Activated CD4-positive, alpha-beta T cell treated with anti-CD3 and anti-CD28 coated beads, Interleukin-2, amount 50 U/mL, for 24 hours (primary cell): ENCODE measurements at places on chromosomes 7 and 10.

DNA sequence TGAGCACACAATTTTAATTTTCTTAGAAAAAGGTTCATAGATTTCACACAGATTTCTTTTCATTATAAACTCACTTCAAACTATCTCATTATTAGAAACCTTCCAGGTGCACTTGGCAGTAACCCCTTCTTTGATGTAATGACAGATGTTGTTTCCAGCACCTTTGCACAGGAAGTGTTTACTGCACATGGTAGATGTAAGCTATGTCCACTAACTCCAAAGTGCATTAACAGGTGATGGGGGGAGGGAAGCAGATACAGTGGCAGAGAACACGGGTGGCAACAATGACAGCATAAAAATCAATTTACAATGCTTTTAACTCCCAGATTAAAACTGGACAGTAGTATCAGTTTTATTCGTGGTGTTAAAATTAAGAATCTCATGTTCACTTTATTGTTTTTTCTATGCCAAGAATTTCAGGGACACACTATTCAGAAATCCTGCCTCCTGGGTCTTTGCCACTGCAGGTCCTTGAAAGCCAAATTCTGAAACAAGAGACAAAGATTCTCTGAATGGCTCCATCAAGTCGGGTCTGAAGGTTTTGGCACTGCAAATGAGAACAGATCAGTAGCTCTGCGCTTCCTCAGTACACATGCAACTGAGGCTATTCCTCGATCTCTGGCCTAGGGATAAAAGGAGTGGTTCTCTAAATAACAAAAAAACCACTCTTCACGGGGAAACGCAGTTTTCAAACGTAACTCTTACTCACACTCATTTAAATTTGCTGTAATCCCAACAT, 187.7 kb downstream of the JAZF1 start:
- no peak for DNase-seq

DNA sequence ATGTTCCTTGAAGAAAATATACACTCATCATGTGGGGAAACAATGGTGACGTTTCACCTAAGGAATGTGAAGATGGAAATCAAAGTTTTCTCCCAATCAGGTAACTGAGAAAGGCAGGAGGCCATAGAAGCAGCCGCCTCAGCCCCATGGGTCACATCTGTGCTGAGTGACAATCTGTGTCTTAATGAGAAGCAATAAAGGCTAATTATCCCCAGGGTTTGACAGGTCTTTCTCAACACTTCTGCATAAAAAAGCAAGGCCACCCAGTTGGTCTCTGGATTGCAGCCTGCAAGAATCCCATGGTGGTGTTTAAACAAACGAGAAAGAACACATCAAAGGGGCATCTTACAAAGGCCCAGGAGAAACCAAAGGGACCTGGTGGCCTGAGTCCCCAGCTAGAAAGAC, 91.1 kb upstream of the TNS3 start:
- no peak for DNase-seq

DNA sequence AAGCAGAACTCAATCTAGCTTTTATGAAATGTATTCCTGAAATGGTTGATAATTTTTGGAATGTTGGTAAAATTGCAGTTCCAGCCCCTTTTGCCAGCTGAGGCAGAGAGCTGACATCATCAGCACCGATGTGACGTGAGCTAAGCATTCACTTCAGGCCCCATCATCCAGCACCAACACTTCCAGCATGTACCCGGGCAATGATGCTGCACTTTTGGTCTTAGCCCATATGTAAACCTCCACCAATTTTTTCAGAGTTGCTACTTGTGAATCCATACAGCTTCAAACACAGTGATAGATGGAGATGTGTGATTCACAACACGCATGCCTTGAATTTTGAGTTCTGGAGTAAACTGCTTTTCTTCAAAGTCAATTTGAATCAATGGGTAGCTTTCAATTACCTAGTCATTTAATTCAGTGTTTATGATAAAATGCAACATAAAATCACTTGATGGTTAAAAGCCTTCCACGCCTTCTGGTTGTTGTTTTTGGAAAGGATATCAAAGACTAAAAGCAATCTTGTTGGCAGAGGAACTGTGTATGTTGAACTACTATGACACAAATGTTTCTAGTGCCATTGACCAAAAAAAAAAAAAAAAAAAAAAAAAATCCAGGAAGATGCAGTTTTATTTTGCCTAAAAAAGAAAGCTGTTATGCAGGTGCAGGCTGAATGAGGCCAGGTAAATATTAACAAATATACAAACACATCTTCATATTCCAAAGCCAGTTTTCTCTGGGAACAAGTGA, 73.9 kb downstream of the NRP1 start:
- no peak for DNase-seq

- no peak for DNase-seq
Measured at GRCh38 chr7:118664498-118664897, 440.0 kb downstream of the ANKRD7 start.

- DNase-seq, result no peak
Measured at GRCh38 chr7:19095353-19095860, 22.0 kb downstream of the TWIST1 start.

DNA sequence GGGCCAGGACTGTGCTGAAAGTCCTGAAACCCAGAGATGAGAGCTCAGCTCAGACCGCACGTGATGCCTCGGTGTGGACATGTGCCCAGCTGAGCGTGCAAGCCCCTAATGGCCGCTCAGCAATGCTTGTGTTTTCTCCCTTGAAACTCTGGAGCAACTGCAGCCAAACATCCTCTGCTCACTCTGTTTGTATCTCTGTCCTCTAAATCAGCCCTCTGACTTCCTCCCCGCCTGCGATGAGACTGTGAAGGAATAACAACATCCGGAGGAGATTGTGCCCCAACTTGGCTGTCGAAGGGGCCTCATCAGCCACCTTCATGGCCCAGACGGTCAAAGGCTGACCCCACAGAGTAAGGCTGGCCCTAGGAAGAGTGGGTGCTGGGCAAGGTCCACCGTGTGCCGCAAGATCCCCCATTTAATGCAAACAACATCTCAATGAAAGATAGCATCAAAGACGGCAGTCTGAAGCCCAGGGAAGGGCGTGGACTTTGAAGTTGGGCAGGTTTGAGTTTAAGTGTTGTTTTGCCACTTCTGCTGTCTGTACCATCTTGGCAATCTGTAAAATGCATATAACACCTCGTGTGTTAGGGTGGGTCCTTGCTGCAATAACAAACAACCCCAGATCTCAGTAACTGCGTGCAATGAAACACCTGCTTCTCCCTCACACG, 39.9 kb downstream of the CALML3 start:
- no peak for DNase-seq
